Transverse colon (tissue), 4 donors: ENCODE measurements at places on chromosomes 7 and 10. TPM values are rescaled to one million over a fixed set of nuclear protein-coding genes. Genes with fewer than 3 reads are reported as not detected.

The C10orf90 gene
- not detected for total RNA-seq

The KLF14 gene
- not detected for total RNA-seq

The RARRES2 gene
- total RNA-seq: 124 TPM

GRCh38 chr7:19574131-19574530, 134.7 kb downstream of the POLR1F start:
- no peak for DNase-seq

- DNase-seq: no peak
These were observed 286.4 kb downstream of the PRPF18 start for GRCh38 chr10:13873196-13873595.

- DNase-seq: no peak
These were observed 1.2 kb downstream of the ING3 start for GRCh38 chr7:120951826-120952225.

The CHPF2 gene
- 48.6 TPM for total RNA-seq

DNA sequence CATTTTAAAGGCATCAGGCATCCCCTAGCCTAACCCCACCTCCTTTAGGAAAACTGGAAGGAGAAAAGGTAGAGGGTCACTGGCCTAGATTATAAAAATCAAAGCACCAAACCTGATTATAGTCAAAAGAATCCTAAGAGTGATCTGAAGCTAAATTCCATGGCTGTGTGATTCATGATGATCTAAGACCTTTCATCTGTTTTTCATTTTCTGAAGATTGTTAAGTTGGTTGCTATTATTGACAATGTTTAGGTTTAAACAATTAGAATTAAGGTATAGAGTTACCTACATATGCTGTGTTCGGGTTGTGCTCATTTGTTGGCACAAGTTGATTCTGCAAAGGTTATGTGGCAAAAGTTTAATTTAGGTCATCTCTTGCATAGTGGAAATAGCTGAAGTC, 148.7 kb downstream of the BICC1 start:
- DNase-seq: no peak

The PLCE1 gene
- total RNA-seq: 83.0 TPM

DNA sequence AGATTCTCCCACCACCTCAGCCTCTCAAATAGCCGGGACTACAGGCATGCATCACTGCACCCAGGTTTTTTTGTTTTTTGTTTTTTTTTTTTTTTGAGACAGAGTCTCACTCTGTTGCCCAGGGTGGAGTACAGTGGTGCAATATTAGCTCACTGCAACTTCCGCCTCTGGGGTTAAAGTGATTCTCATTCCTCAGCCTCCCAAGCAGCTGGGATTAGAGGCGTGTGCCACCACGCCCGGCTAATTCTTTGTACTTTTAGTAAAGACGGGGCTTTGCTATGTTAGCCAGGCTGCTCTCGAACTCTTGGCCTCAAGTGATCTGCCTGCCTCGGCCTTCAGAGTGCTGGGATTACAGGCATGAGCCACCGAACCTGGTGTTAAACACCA, 107.5 kb upstream of the KIF5B start:
- peak; percentile 57 for DNase-seq

The ESYT2 gene
- total RNA-seq: 85.3 TPM

GRCh38 chr10:36358736-36359135, 716.6 kb upstream of the FZD8 start:
- DNase-seq: no peak

The IKZF1 gene
- 9.2 TPM for total RNA-seq

- no peak for DNase-seq
These were observed 6.2 kb downstream of the AGK start for GRCh38 chr7:141557360-141557759.

- DNase-seq: peak; percentile 21
These were observed 8.9 kb downstream of the FBXL13 start for GRCh38 chr7:103065667-103066066.

GRCh38 chr10:86087716-86088115, 278.9 kb downstream of the GRID1 start:
- DNase-seq: no peak

The ANKRD16 gene
- 19.5 TPM for total RNA-seq

The OTUD1 gene
- 16.7 TPM for total RNA-seq

The RPS24 gene
- 2,370 TPM for total RNA-seq

DNA sequence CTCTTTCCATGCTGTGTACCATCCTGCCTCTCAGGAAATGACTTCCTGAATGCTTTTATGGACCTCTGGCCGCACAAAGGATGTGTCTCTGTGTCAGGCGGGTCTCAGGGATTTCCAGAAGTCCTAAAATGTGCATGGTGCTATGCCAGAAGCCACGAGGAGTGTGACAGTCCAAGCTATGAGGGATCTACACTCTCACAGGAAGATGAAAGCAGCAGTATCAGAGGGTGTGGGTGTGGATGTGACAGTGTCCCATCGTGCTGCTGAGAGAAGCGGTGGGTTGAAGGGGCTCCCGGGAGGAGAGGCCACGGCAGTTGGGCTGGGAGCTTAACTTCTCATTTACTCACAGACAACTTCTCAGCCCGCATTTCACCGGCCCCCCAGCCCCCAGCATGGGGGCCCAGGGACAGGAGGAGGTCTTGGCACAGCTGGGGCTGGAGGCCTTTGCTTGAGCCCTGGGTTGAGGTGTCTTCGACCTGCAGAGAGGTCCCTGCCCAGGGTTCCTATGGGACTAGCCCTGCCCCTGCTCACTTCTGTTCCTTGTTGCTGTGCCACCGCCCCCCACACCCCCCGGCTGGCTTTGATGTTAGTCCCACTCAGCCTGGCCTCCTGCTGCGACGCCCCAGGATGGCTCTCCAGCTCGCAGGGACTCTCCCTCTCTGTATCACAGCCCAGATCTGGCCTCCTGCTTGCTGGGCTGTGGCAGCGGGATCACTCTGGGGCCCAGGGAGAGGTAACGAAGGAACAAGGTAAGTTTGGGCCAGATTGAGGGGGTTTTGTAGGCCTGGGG, 30.8 kb upstream of the EMX2 start:
- DNase-seq: no peak

GRCh38 chr7:36658335-36659171, 65.7 kb downstream of the AOAH start:
- DNase-seq: no peak

The CYP2C19 gene
- 2.6 TPM for total RNA-seq

- DNase-seq: no peak
These were observed 17.2 kb downstream of the STX1A start for GRCh38 chr7:73702226-73702625.

The CREB5 gene
- total RNA-seq: 9.0 TPM

GRCh38 chr7:96284835-96285234, 37.1 kb downstream of the SLC25A13 start:
- DNase-seq: no peak

DNA sequence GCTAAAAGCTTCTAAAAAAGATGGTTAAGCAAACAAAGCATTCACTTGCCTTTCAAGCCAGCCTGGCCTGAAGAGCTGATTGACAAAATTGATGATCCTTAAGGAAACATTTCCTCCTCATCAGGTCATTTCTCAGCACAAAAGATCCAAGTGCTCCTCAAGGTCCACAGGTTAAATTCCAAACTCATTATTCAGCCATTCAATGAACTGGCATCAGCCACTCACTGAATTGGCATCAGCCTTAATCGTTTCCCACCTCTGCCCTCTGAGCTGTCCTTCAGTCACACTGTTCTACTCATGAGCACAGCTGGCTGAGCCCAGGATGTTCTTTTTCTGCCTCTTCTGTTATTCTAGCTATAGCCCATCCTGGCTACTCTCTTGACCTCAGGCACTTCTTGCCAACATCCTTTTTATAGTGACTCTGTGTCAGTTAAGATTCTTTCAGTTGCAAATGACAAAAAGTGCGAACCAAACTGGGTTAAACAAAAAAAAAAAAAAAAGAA, 147.5 kb downstream of the RAB11FIP2 start:
- DNase-seq: no peak
